Smooth muscle cell of the brain vasculature (primary cell): ENCODE measurements at places on chromosomes 5 and 9.

DNA sequence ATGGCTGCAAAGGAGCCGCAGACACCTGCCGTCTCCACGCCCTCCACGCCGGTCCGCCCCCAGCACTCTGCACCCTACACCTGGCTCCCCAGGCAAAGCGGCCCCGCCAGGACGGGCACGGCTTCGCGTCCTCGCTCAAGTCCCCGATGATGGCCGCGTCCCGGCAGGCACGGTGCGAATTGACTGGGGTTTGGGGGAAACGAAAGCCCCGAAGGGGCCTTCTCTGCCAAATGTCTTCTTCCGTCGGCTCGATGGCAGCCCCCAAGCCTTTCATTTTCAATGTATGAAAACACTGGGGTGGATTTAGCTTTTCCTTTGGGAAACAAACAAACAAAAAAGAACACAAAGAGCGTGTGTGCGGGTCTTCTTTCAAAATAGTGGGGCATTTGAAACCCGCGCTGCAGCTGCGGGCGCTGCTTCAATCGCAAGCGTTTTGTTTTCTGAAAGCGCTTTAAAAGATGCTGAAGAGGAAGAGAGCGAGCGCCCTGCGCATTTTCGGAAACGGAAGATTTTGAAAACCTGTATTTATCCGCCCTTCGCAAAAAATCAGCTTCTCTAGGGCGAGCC, 160.0 kb downstream of the RMI1 start:
- DNase-seq = no peak

DNA sequence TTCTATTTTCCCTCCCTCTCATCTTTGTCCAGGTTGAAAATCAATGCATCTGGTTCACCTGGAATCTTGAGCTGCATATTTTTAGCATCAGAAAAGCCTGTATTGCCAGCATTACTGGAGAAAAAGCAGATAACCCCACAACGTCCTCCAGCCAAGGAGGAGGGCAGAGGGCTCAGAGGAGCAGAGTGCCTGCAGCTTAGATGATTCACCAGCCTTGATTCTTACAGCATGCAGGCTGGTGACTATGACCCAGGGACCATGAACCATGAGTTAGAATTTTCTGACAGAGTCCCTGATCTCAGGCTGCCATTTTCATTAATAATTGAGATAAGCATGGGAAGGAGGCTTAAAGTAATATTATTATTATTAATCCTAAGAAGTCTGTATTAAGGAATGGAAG, 278.2 kb downstream of the BRINP1 start:
- no peak for DNase-seq

DNA sequence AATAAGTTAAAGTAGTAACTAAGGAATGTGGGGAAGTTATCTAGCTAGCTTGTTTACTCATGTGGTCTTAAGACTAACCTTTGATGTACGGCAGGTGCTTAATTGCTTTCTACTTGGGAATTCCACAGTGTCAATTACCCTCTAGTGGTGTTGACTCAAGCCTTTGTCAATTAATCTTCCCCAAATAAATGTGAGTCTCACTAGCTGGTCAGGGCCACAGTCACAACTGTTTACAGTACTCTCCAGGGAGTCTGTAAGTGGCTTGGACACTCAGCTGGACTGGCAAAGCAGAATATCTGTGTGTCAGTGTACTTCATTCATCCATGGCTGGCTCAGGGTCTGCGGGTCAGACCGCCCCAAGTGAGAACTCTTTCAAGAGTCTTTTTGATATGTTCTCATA, 30.8 kb downstream of the SMIM3 start:
- DNase-seq = no peak

GRCh38 chr5:77452351-77452750, 39.8 kb downstream of the WDR41 start:
- DNase-seq = no peak

- no peak for DNase-seq
Observed at GRCh38 chr9:8188723-8189407, 389.3 kb upstream of the DMAC1 start.

GRCh38 chr5:89377767-89378455, 494.9 kb upstream of the MEF2C start:
- DNase-seq = no peak

DNA sequence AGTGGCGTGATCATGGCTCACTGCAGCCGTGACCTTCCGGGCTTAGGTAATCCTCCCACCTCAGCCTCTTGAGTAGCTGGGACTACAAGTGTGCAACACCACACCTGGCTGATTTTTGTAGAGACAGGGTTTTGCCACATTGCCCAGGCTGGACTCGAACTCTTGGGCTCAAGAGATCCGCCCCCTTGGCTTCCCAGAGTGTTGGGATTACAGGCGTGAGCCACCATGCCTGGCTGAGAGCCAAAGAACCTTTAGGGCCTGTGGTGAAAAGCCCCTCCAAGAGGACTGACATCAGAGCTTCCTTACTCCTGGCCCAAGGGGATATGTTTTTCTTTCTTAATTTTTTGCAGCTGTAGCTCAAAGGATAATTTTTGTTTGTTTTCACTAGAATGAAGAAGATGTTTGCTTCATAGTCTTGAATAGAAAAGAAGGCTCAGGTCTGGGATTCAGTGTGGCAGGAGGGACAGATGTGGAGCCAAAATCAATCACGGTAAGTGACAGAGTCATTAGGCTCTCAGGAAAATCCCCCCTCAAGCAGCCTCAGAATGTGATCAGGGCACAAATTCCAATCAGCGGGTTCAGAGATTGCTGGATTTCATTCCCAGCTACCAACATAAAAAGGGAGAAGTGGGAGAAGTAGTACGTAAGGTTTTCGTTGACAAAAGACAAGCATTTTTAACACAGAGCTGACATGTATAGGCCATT, 77.1 kb downstream of the GOLPH3 start:
- peak; percentile 57 for DNase-seq

- DNase-seq = no peak
Observed at GRCh38 chr5:98816582-98817222, 43.2 kb downstream of the RGMB start.

DNA sequence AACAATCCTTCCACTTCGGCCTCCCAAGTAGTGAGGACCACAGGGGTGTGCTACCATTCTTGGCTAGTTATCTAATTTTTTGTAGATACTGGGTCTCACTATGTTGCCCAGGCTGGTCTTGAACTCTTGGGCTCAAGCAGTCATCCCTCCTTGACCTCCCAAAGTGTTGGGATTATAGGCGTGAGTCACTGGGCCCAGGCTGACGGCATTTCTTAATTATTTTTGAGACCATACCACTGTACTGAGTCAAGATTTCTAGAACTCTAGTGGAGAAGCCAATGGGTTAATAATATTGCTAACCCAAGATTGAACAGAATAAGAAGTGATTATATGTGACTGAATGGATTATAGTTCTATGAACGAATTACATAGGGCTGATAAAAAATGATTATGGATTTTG, 66.7 kb downstream of the TARS1 start:
- no peak for DNase-seq

GRCh38 chr5:174189654-174190541, 144.4 kb downstream of the NSG2 start:
- DNase-seq = no peak

- no peak for DNase-seq
Observed at GRCh38 chr9:13017260-13017659, 242.4 kb downstream of the LURAP1L start.

DNA sequence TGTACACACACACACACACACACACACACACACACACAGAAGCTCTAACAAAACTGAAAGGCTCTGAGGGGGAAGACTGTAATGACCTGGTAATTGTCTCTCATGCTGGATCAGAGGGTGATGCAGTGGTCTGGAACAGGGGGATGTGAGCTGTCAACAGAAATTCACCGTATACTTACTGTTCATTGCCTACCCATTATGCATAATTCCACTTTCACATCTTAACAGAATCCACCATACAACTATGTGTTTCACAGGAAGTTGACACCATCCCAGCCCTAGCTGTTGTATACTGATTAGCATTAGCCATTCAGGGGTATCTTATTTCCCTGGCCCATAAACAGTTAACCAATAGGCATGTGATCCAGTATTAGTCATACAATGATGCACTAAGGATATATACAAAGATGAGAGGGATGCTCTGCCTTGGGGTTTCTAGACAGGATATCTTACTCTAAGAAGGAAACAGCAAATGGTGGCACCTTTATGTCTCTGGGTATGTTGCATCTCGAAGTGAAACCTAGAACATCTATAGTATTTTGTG, 396.5 kb upstream of the BRINP1 start:
- no peak for DNase-seq

DNA sequence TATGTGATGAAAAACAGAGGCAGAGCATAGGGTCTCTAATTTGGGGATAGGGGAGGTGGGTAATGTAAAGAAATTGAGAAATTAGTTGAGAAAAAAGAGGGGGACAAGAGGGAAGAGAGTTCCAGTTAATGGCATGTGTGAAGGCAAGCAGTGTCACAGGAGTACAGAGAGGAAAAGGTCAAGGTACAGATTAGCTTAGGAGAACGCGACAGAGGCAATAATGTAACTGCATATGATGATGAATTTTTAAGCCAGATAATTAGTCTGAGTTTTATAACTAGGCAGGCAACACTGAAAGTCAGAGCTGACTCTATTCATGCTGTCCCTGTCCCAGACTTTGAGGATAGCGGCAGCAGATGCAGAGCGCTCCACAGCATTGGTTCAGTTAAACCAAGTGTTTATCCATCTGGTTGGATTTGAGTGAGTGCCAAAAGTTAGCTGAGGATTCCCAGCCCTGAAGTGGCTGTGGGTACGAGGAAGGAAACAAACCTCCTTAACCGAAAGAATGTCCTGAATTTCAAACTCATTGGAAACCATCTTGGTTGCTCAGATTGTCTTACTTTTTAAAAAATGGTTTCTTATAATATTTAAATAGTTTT, 315.2 kb downstream of the ARHGAP26 start:
- DNase-seq = no peak

DNA sequence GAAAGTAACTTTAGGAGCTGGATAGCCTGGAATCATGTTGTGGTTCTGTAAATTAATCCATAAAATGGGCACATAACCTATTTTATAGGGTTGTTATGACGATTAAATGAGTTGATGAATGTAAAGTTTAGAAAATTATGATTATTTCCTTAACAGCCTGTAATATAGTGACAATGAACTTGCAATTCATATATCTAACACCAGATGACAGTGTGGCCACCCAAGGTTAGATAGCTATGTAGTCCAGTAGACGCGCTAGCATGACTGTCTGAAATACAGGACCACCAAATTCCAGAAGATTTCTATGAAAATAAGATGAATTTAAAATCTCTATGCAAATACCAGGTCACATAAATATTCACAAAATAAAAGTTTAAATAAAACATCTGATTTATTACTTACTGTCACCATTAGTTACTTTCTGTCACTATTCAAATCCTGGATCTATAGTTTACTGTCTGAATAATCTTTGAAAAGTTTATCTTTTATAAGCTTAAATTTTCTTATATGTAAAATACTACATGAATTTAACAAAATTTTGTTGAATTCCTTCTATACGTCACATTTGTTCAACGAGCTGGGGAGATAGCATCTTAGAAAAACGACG, 26.1 kb upstream of the MACIR start:
- DNase-seq = no peak

GRCh38 chr5:55440188-55440646, 94.5 kb downstream of the PLPP1 start:
- DNase-seq = no peak

- DNase-seq = no peak
Observed at GRCh38 chr5:51556833-51557232, 173.6 kb downstream of the ISL1 start.

DNA sequence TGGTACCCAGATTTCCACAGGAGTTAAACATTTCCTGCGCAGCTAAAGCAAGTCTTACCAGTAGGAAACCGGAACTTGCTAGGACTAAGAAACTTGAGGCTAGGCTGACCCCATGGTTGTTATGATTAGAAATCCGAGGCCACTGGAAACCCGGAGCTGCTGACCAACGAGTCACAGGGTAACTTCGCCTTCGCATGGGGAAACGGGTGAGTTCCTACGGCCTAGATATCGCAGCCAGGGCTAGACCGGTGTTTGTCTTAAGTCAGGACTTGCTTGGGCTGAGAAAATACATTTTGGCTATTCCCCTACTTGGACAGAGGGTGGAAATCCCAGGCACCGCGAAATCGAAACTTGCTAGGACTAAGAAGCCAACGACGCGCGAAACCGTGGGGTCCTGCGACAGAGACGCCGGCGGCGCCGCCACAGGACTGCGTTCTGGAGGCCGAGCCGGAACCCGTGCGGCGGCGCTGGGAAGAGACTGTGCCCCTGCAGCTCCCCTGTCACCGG, 1.6 kb upstream of the ANXA2R start:
- no peak for DNase-seq

DNA sequence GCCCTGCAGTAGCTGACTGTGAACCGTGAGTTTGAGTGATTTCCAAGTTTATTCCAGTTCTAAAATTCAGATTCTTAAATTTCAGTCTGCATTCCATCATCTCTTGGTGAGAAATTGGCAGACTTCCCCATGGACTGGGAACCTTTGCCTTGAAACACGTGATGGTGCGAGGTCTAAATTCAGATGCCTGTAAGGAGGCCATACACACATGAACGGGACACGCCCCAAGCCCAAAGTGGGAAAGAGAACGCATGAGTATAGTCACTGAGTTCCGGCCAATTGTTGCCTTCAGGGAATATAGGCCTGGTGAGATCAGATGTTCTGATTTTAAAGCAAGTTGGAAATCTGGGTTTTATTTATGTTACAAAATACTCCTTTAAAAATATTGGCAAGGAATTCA, 1084.4 kb upstream of the WWC1 start:
- DNase-seq = no peak

- DNase-seq = no peak
Observed at GRCh38 chr5:119373449-119373858, 17.6 kb downstream of the TNFAIP8 start.

DNA sequence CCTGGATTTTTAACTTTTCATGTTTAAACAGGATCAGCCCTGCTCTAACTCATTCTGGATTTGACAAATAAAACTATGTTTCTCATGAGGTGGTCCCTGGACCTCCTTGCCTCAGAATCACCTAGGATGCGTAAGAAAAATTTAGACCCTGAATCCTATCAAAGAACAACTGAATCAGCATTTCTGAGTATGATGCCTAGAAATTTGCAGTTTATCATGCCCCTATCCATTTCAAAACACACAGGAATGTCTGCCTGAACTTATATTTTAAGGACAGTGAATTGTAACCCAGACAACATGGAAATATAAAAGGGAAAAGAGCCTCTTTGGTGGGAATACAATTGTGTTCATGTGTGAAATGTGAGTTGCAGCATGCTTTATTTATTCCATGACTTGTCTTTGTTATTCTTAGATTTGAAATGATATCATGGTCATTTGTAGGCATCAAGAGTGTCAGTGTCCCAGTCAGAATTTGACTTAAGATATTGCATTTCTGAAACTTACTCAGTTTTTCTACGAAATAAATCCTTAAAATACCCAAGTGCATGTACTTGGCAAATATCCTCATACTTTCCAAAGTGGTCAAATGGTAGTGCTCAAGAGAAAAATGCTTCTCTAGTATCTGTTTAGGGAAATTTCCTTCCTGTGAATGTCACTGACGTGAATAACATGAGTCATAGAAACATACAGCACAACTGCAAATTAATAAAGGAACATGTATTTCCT, 144.3 kb downstream of the GIN1 start:
- no peak for DNase-seq
